ENCODE measurements at places on chromosomes 11 and 22.

GRCh38 chr22:45671783-45672563 is at the start of gene ATXN10:
TSS of gene ATXN10 (plus strand) at chr22:45671834. CDS start at chr22:45672064, 230 bp downstream.
- H3K4me3 ChIP-seq, result peak within 1 kb of the TSS; percentile 94
- H3K27me3 ChIP-seq, result no peaks in the 10 kb centered on the region
- H3K4me1 ChIP-seq, result peaks cover 4% of the 10 kb centered on the region
- H3K27ac ChIP-seq, result peak within 1 kb of the TSS; percentile 80
- peak; percentile 78 for DNase-seq

DNA sequence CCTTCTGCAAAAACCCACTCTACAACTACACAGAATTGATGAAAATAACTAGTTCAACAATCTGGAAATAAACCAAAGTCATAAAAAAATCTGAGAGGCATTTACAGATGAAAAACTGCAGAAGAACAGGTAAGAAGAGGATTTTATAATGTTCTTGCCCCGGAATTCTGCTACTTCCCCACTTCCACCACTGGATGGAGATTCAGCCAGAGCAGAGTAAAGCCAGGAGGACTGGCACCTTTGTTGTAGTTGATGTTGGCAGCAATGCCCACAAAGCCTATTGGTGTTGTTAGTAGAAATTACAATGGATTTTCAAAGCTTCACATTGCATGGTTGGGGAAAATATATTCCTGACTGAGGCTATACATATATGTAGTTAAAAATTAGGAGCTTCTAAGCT is 640.2 kb downstream of the LRRC4C start:
- no peaks in the 10 kb centered on the region for H3K4me1 ChIP-seq
- H3K27ac ChIP-seq, result no peak overlapping the region
- no peaks in the 10 kb centered on the region for H3K36me3 ChIP-seq
- H3K27me3 ChIP-seq, result no peaks in the 10 kb centered on the region
- H3K4me3 ChIP-seq, result no peak overlapping the region
- DNase-seq, result no peak

DNA sequence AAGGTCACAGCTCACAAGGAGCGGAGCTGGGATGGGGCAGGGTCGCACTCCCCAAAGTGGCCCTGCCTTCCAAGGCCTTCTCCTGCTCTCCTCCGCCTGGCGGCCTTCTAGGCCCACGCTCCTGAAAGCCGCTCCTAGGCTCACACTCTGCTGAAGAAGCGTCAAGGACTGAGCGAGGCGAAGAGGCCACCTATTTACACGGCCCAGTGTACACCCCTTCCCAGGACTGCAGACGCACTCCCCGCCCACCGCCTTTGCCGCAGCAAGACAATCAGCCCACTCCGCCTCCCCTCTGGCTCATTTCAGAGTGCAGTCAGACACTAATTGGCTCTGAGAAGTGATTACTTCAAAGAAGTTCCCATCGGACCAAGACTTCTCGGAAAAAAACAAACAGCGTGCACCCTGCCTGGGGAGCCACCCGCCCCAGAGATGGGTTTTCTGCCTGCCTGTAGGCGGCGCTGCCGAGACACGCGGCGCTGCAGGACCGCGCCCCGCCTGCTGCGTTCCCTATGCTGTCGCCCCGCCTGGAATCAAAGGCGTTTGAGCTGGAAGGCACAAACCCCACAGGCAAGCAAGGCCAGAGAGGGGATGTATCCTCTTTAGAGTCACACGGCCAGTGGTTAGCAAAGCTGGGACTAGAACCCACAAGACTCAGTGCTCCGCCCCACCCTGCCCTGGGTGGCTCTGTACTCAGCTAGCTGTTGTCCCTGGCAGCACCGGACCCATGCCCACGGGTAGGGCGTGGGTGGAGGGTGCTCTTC is 414.8 kb downstream of the BUD13 start:
- no peak for DNase-seq
- no peaks in the 10 kb centered on the region for H3K4me1 ChIP-seq
- no peak overlapping the region for H3K27ac ChIP-seq
- H3K27me3 ChIP-seq, result no peaks in the 10 kb centered on the region

- no peaks in the 10 kb centered on the region for H3K27me3 ChIP-seq
- no peak overlapping the region for H3K27ac ChIP-seq
- H3K4me1 ChIP-seq, result no peaks in the 10 kb centered on the region
- DNase-seq, result no peak
Observed at GRCh38 chr22:19620742-19621371, 93.4 kb upstream of the SEPTIN5 start.

DNA sequence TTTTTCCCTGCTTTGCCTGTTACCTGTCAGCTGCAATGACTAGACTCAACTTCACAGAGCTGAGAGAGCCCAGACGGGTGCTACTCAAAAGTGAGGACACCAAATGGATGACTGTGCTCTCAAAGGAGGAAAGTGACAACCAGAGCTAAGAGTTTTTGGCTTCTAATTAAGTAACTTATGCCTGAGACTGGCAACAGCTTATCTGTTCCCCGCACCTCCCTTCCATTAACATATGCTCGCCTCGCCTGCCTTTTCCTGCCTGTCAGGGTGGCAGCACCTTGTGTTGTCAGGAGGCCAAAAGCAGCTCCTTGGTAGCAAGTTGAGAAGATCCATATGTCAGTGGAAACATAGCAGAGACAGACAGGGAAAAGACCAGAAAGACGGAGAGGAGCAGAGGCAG is 573.9 kb upstream of the KIRREL3 start:
- H3K4me1 ChIP-seq, result no peaks in the 10 kb centered on the region
- no peak overlapping the region for H3K27ac ChIP-seq
- DNase-seq, result no peak
- H3K36me3 ChIP-seq, result no peaks in the 10 kb centered on the region
- H3K4me3 ChIP-seq, result no peak overlapping the region

DNA sequence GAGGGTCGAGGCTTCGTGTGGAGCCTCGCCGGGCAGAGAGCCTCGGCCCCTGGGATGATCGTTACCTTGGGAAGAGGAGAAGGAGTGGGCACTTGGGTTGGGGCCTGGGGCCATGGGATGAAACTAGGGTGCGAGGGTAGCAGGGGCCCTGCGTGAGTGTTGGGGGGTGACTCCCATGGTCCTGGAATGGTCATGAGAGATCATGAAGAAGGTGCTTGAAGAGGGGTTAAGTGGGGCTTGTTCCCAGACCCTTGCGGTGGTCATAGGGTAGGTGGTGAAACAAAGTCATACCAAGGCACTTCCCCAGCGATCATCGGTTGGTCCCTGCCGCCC is 284 bp downstream of the CCS start:
- peaks cover 7% of the 10 kb centered on the region for H3K4me1 ChIP-seq
- no peak for DNase-seq
- no peaks in the 10 kb centered on the region for H3K36me3 ChIP-seq
- no peaks in the 10 kb centered on the region for H3K27me3 ChIP-seq
- peak overlapping the region; percentile 14 for H3K27ac ChIP-seq

DNA sequence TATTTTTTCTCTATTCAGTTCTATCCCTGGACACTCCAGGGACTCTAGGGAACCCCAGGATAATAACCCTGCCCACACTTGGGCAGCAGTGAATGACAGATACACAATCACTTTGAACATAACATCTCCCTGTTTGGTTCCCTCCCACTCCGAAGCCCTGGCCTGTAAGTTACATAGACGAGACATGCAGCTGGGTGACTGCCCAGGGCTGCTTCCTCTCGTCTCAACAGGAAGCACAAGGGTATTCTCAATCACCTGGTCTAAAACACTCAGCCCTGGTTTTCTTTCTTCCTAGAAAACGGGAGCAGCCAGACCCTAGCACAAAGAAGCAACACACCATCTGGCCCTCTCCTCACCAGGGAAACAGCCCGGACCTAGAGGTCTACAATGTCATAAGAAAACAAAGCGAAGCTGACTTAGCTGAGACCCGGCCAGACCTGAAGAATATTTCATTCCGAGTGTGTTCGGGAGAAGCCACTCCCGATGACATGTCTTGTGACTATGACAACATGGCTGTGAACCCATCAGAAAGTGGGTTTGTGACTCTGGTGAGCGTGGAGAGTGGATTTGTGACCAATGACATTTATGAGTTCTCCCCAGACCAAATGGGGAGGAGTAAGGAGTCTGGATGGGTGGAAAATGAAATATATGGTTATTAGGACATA is 19.4 kb downstream of the LAYN start:
- no peaks in the 10 kb centered on the region for H3K36me3 ChIP-seq
- H3K27ac ChIP-seq, result no peak overlapping the region
- no peaks in the 10 kb centered on the region for H3K4me1 ChIP-seq
- no peak overlapping the region for H3K4me3 ChIP-seq

- H3K27me3 ChIP-seq, result no peaks in the 10 kb centered on the region
- H3K4me1 ChIP-seq, result peaks cover 7% of the 10 kb centered on the region
- no peaks in the 10 kb centered on the region for H3K36me3 ChIP-seq
- no peak overlapping the region for H3K4me3 ChIP-seq
Observed at GRCh38 chr11:128776069-128776423, 82.2 kb downstream of the FLI1 start.

DNA sequence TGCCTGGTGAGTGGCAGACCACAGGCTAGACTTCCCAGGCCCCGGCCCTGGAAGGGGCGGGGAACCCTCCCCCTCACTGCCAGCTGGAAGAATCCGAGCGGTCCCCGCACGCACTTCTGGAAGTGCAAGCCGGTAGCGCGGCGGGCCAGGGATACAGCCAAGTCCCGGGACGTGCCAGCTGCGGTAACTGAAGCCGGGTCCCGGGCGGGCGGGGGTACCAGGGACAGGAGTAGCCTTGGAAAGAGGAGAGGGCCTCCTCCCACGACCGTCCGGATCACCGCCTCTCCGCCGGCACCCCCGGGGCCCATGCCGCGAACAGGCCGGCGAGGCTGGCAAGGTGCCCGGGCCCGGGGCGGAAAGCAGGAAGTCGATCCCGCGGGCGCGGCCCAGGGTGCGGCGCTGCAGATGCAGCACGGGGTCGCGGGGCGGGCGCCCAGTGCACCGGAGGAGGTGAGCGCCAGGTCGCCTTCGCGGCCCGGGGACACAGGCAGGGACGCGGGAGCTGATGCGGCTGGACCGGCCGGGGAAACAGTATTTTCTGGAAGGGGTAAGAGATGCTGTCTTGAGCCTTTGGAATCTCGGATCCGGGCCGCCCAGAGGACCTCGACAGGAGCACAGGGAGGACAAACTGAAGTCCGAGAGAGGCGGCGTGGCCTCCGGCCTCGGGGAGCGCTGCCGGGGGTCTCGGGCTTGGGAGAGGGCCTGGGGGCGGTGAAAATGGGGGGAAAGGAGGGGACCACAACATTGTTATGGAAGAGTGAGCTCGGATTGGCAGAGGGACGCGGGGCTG is 783 bp upstream of the SLC35C1 start:
- no peaks in the 10 kb centered on the region for H3K36me3 ChIP-seq
- 0 out of 2 replicates have a peak, but pooled peaks cover 4% of the 10 kb centered on the region for H3K27me3 ChIP-seq
- peak overlapping the region; percentile 68 for H3K4me3 ChIP-seq
- peak; percentile 71 for DNase-seq
- no peak overlapping the region for H3K27ac ChIP-seq

DNA sequence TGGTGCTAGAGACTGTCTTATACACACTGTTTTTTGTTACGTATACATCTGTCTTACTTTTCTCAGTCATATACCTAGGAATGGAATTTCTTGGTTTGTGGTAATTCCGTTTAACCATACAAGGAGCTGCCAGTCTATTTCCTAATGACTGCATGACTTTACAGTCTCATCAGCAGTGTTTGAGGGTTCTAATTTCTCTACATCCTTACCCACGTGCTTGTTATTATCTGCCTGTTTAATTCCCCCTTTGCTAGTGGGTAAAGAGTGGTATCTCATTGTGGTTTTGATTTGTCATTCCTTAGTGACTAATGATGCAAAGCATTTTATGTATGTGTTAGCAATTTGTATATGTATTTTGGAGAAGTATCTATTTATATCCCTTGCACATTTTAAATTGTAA is 1008.0 kb downstream of the FAM181B start:
- H3K36me3 ChIP-seq, result no peaks in the 10 kb centered on the region
- no peak overlapping the region for H3K4me3 ChIP-seq
- DNase-seq, result no peak
- no peaks in the 10 kb centered on the region for H3K4me1 ChIP-seq
- H3K27me3 ChIP-seq, result no peaks in the 10 kb centered on the region
- H3K27ac ChIP-seq, result no peak overlapping the region

DNA sequence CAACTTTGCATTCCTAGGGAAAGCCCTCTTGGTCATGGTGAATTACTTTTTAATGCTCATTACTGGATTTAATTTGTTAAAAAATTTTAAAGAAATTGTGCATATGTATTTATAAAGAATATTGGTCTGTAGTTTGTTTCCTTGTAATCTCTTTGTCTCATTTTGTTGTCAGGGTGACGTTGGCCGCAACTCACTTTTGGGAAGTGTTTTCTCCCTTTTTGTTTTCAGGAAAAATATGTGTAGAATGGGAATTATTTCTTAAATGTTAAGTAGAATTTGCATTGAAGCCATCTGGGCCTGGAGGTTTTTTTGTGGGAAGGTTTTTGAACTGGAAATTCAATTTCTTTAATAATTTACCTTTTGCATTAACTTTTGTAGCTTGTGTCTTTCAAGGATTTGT is 149.1 kb downstream of the UVRAG start:
- no peaks in the 10 kb centered on the region for H3K27me3 ChIP-seq
- H3K27ac ChIP-seq, result no peak overlapping the region
- H3K36me3 ChIP-seq, result no peaks in the 10 kb centered on the region
- H3K4me1 ChIP-seq, result peaks cover 9% of the 10 kb centered on the region
- H3K4me3 ChIP-seq, result no peak overlapping the region

DNA sequence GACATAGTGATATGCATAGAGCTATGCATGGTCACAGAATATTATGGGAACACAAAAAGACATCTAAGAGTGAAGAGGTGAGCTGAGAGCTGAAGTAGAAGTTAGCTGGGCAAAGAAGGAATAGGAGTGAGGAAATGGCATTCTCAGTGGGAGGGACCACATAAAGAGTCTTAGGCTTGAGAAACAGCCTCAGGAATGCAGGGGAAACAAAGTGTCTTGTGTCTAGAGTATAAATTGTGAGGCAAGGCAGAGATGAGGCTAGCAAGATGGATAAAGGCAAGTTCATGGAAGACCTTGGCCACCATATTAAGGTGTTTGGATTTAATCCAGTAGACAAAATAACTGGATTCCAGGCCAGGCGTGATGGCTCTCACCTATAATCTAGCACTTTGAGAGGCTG is 40.6 kb upstream of the CRTAM start:
- no peaks in the 10 kb centered on the region for H3K27me3 ChIP-seq
- DNase-seq, result no peak
- H3K4me3 ChIP-seq, result no peak overlapping the region
- no peaks in the 10 kb centered on the region for H3K4me1 ChIP-seq

- no peak overlapping the region for H3K4me3 ChIP-seq
- H3K4me1 ChIP-seq, result peaks cover 17% of the 10 kb centered on the region
- no peak overlapping the region for H3K27ac ChIP-seq
Observed at GRCh38 chr11:126322996-126323395, 19.1 kb downstream of the DCPS start.

GRCh38 chr11:117583063-117583801 is 213.8 kb downstream of the DSCAML1 start:
- no peak overlapping the region for H3K27ac ChIP-seq
- no peaks in the 10 kb centered on the region for H3K27me3 ChIP-seq
- H3K4me3 ChIP-seq, result no peak overlapping the region
- H3K36me3 ChIP-seq, result no peaks in the 10 kb centered on the region

Measured in SJCRH30 (cell line).